DMS53 (cell line): ENCODE measurements at places on chromosomes 6 and 20.

DNA sequence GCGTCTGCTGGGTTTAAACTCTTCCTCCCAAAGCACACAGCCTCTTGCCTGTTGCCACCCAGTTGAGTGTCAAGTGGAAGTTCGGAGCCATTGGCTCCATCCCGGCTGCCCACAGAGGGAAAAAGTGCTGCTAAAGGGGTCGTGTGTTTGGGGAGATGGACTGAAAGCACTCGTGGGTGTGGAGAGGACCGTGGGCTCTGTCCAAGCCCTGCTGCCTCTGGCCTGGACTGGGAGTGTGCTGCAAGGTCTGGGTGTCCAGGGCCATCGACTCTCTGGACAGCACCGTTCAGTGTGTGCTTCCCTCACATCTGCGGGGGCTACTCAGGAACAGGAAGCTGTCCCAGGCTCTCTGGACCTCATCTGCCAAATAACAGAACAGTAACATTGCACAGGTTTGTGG is 269.3 kb downstream of the DLL1 start:
- DNase-seq, result no peak

GRCh38 chr20:39269493-39270217 is 307.5 kb downstream of the DHX35 start:
- no peak for DNase-seq

DNA sequence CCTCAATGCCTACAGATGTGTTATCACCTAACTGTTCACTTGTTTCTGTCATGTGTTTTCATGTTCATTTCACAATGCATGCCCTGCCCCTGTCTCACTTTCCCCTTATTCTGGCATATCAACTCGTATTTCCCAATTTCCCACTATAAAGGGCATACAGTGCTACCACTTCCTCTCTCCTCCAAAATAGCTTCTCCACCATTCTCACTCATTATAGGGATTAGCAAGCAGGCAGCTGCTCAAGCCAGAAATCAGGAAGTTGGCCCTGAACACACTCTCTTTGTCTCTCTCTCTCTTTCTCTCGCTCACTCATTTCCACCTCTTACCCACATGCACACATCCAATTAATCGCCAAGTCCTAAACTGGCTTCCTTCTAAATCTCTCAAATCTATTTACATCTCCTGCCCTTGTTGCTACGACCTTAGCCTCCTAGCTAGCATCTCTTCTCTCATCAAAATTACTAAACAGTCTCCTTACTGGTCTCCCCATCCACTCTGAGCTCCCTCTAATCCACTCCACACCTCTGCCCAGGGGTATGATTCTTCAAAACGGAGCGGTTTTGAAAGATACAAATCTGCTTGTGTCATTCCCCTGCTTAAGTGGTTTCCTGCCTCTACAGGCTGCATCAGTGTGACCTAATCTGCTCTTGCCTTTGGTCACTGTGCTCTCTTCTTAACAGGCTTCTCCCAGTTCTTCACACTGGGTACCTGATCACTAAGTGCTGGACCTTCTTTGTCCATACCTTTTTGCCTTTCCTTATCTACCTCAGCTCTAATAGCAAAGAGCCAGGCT is 196.2 kb downstream of the BTBD9 start:
- no peak for DNase-seq

GRCh38 chr6:105649192-105649591 is 246.3 kb upstream of the PREP start:
- no peak for DNase-seq

DNA sequence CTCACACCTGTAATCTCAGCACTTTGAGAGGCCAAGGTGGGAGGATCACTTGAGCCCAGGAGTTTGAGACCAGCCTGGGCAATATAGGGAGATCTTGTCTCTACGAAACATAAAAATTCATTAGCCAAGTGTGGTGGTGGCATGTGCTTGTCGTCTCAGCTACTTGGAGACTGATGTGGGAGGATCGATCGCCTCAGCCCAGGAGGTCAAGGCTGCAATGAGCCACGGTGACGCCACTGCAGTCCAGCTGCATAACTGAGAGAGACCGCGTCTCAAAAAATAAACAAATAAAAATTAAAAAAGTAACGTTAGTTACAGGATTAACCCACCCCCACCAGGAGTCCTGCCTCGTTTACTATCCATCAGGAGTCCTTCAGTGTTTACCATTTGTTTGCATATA is 345.1 kb downstream of the BTBD3 start:
- no peak for DNase-seq

GRCh38 chr6:168514216-168514615 is 73.2 kb downstream of the SMOC2 start:
- DNase-seq, result no peak

GRCh38 chr6:99132026-99132635 is 184.4 kb upstream of the FBXL4 start:
- DNase-seq, result no peak

GRCh38 chr20:48202334-48203113 is 417.2 kb upstream of the SULF2 start:
- DNase-seq, result no peak

DNA sequence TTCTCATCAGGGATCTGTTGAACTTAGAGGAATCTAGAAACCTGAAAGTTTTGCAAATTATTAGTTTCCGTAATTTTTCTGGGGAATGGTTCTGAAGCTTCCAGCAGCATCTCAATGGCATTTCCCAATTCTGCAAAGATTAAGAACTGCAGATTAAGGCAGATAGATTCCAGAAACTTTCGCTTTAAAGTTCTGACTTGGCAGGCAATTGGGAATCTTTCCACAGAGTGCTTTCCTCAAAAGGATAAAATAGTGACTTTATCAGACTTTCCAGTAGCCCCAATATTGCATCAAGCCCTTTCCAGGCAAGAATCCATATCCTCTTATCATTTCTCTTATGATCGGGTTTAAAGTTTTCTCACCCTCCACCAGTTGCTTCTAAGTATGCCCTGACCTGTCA is 261.1 kb downstream of the FNDC1 start:
- DNase-seq, result no peak

DNA sequence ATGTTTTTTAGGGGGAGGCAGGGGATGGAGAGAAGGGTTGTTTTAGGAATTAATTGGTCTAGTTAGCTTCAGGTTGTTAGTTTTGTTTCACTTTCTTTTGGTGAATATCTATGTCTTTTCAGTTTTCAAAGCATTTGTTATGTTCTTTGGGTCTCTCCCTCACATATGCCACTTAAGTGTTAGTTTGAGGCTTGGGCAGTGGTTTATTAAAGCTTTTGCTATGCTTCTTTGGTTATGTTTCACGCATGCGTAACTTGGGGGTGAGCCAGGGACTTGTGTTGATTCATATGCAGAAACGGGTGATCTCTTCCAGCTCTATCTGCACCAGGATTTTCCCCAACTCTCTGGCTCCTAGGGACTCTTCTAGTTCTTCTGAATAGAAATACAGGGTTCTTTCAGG is 11.4 kb upstream of the MMS22L start:
- no peak for DNase-seq

DNA sequence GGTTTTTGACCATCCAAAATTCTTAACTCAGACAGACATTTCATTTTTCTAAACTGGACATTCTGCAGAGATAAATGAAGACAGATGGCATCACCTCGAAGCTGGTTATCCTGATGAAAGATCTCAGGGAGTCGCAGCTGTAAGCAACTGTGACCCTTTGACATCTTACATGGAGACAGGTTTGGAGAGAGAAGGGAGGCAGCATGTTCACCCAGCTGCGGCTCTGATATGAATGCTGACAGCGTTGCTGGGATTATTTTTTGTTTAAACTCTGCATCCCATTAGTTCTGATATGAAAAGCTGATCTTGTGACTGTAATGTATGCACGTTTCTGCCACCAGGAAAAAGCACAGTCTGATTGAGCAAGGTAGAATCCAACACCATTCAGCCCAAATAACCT is 89.4 kb downstream of the C6orf118 start:
- DNase-seq, result no peak

DNA sequence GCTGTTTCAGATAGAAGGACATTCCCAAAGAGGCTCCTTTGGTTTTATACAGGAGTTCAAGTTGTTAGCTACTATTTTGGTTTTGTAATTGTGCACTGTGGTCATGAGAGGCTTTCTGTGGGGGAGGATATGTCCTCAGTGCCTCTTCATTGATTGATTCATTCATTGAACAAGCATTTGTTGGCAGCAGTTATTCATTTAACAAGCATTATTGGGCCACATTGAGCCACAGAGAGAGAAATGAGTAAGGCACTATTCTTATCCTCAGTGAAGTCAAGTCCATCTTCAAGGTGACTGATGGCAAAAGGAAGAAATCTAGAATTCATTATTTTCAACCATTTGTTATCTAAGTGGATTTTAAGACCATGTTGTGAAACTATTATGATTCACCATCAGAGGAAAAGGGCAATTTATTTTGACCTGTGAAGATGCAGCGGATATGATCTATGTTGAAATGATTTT is 697.2 kb upstream of the CITED2 start:
- DNase-seq, result no peak

DNA sequence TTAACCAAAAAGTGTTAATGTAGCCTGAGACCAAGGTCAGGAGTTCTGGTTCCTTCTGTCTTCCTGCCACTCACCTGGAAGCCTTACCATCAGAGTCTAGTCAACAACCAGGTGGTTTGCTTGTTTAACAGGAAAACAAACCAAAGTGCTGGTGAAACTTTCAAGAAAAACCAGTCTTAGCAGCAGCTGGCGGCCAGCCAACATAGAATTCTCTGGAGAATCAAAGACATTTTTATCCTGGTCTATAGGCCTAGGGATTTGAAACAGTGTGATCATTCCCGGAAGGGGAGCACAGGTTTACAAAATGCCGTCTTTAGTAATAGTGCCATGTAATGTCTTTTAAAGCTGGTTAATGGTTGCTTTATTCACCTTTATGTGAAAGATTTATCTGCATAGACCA is 146.6 kb upstream of the AKIRIN2 start:
- peak; percentile 63 for DNase-seq

DNA sequence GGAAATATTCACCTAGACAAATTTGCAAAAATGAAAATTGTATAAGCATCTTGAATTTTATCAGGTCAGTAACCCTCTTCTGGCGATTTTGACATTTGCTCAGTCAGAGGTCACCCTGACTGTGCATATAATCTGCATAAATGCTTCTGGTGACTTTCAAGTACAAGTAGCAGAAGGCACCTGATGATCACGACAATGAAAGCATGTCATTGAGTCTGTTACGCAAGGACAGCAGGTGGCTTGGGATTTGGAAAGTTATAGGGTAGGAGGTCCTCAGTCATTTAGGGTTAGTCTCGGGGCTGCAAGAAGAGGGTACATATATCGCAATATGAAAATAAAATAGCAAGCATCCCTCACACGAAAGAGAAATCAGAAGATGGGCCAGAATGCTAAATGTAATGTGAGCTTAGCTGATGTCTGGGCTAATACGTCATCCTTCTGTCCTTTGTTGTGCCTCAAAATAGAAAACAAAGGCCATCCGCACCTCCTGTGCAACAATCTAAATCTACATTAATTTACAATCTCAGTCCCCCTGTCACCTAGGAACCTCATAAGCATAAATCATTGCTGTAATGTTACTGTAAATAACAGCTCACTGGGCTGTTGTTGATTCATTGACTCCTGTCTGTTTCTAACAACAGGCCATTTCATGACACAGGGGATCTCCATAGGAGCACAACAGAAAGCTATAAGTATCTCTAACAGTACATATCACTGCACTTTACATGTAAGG is 155.2 kb upstream of the RSPO3 start:
- DNase-seq, result peak; percentile 17

GRCh38 chr6:5203546-5203945 is 57.2 kb downstream of the LYRM4 start:
- no peak for DNase-seq

GRCh38 chr6:42118162-42119001 is 24.0 kb downstream of the C6orf132 start:
- peak; percentile 17 for DNase-seq

- DNase-seq, result no peak
These were observed 93.7 kb upstream of the SCGN start for GRCh38 chr6:25558155-25558817.

DNA sequence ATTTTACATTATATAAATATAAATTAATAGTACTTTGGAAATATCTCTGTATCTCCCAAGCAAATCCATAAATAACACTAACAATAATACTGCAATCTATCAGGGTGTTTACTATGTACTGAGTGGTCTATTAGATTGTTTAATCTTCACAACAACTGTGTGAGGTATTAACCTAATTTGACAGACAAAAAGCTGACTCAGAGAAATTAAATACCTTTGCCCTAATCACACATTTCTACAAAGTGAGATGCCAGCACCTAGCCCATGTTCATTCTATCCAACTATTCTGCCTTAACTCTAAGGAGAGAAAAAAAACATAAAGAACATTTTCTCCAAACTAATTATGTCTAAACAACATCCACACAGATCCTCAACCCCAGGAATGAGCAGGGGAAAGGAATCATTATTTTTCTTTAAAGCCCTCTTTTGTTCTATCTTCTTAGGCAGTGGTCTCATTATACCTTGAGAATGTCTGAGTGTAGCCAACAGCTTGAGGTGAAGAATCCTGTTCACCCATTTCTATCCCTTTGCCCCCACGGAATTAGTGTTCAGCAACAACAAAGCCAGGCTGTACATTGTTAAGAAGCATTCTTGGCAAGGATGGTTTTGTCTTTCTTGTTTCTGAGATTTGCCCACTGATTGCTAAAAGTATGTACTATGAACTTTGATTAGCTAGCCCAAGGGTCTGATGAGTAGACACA is 42.7 kb downstream of the PRL start:
- DNase-seq, result no peak

DNA sequence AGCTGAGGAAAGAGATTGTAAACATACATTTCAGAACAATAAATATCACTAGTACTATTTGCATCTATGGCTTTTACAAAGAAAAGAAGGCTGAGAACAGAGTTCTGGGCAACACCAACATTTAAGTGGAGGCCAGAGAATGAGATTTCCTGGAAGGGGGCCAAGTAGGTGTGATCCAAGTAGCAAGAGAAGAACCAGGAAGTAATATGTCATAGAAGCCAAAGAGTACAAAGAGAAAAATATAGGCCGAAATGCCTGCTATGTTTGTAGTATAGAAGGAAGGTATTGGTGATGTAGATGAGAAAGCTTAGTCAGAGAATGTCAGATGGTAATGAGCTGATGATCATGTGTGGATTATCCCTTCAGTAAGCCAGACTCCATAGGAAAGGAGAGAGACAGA is 94.5 kb downstream of the PERP start:
- peak; percentile 59 for DNase-seq

GRCh38 chr6:5529733-5530132 is 268.4 kb downstream of the FARS2 start:
- no peak for DNase-seq

DNA sequence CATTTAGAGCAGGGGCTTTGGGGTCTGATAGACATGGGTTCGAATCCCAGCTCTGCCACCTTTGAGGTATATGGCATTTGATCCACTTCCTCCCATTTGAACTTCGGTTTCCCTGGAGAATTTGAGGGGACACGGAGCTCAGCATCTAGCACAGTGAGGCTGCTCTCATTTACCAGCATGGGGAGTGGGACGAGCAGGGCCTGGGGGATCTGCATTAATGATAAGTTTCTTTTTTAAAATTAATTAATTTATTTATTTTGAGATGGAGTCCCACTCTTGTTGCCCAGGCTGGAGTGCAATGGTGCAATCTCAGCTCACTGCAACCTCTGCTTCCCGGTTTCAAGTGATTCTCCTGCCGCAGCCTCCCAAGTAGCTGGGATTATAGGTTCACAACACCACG is 52.6 kb downstream of the VSTM2L start:
- DNase-seq, result no peak

GRCh38 chr6:132592855-132593254 is 3.3 kb upstream of the TAAR5 start:
- DNase-seq, result no peak
